ENCODE measurements at places on chromosomes 7 and 10. TPM values are rescaled to one million over a fixed set of nuclear protein-coding genes. Genes with fewer than 3 reads are reported as not detected.

- no peak for DNase-seq
- H3K27me3 ChIP-seq: no peaks in the 10 kb centered on the region
- H3K4me3 ChIP-seq: no peak overlapping the region
- no peaks in the 10 kb centered on the region for H3K36me3 ChIP-seq
- H3K4me1 ChIP-seq: no peaks in the 10 kb centered on the region
Measured at GRCh38 chr7:129989466-129989865, 36.7 kb upstream of the UBE2H start.

- H3K4me3 ChIP-seq: peak overlapping the region; percentile 57
- no peak overlapping the region for H3K27ac ChIP-seq
- no peaks in the 10 kb centered on the region for H3K4me1 ChIP-seq
- H3K36me3 ChIP-seq: no peaks in the 10 kb centered on the region
- DNase-seq: no peak
Measured at GRCh38 chr10:26622891-26623290, 74.6 kb upstream of the PDSS1 start.

DNA sequence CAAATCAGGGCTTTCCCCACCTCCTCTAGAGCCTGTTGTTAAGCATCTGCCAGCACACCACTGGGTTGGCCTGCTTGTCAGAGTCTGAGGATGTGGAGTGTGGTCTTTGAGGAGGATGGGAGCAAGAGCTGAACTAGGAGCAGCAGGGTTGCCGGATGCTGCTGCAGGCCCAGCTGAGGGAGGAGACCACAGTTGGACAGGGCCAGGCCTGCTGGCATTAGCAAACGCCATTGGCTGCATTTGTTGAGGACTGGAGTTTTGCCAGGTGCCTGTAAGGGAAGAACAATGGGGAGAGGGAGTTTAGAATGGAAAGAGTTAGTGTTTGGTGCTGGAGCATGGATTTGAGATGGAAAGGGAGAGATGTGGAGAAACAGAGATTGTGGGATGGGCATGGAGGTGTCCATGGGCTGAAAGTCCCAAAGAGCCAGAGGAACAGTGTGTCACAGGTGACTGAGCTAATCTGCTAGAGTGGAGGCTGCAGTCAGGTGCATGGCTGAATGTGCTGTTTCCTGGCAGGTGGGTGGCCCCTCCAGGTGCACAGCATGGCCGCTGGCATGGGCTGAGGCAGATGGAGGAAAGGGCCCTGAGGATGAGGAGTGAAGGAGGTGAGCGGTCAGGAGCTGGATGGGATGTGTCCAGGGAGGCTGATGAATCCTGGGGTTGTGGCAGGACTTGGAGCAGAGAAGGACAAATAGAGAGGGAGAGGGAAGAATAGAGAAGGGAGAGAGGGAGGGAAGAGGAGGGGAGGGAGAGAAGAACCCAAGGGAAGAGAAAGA is 40.7 kb downstream of the LEP start:
- no peak overlapping the region for H3K27ac ChIP-seq
- no peaks in the 10 kb centered on the region for H3K4me1 ChIP-seq
- DNase-seq: no peak
- no peak overlapping the region for H3K4me3 ChIP-seq
- no peaks in the 10 kb centered on the region for H3K27me3 ChIP-seq
- H3K36me3 ChIP-seq: no peaks in the 10 kb centered on the region

TAS2R5 gene
- 0.22 TPM for total RNA-seq

ETV1 gene
- 2.0 TPM for total RNA-seq
